Calu3 (cell line): ENCODE measurements at places on chromosomes 6 and 20. TPM values are rescaled to one million over a fixed set of nuclear protein-coding genes. Genes with fewer than 3 reads are reported as not detected.

RNF8 gene
- 16.8 and 17.1 TPM in 2 replicates for total RNA-seq

MOG gene
- not detected in 2 replicates for total RNA-seq

EYS gene
- total RNA-seq, result not detected in 2 replicates

MOCS1 gene
- total RNA-seq, result 2.5 TPM in 2 replicates

SAMD5 gene
- 0.76 TPM in 1 of 2 replicates, not detected in the other for total RNA-seq

SLC17A2 gene
- not detected in 2 replicates for total RNA-seq

GNRH2 gene
- total RNA-seq, result 0.50 and 1.7 TPM in 2 replicates

TAP1 gene
- 75.1 and 141 TPM in 2 replicates for total RNA-seq

CRISP2 gene
- not detected in 2 replicates for total RNA-seq

LY6G6F gene
- not detected in 2 replicates for total RNA-seq

SMLR1 gene
- total RNA-seq, result not detected in 2 replicates

IMPG1 gene
- total RNA-seq, result not detected in 2 replicates

C6orf163 gene
- total RNA-seq, result 5.9 TPM in 2 replicates

TTBK1 gene
- total RNA-seq, result 0.17 and 0.29 TPM in 2 replicates

TINAG gene
- 12.6 and 17.4 TPM in 2 replicates for total RNA-seq

GPX5 gene
- not detected in 2 replicates for total RNA-seq

ZNF184 gene
- 11.0 and 11.6 TPM in 2 replicates for total RNA-seq

NKX2-2 gene
- not detected in 2 replicates for total RNA-seq

ULBP2 gene
- 7.1 and 7.6 TPM in 2 replicates for total RNA-seq

PAX1 gene
- not detected in 2 replicates for total RNA-seq

C6orf62 gene
- 334 and 370 TPM in 2 replicates for total RNA-seq

NCOA5 gene
- total RNA-seq, result 31.7 and 34.4 TPM in 2 replicates

RGS17 gene
- 0.64 and 0.78 TPM in 2 replicates for total RNA-seq

HCK gene
- total RNA-seq, result not detected in 2 replicates

UNC5CL gene
- total RNA-seq, result 10.6 and 15.9 TPM in 2 replicates

ATP6V1G2 gene
- 1.0 and 1.5 TPM in 2 replicates for total RNA-seq

ITPA gene
- 42.5 and 53.4 TPM in 2 replicates for total RNA-seq

MUC21 gene
- not detected in 2 replicates for total RNA-seq

HTR1B gene
- 0.17 TPM in 1 of 2 replicates, not detected in the other for total RNA-seq

NR2E1 gene
- total RNA-seq, result not detected in 2 replicates

SIRPG gene
- total RNA-seq, result not detected in 2 replicates

PRRT1 gene
- 1.7 and 2.9 TPM in 2 replicates for total RNA-seq

CCM2L gene
- not detected in 2 replicates for total RNA-seq

ANKRD6 gene
- total RNA-seq, result 14.7 and 18.0 TPM in 2 replicates

PTCHD4 gene
- not detected in 2 replicates for total RNA-seq

TMEM217 gene
- total RNA-seq, result 0.99 and 1.5 TPM in 2 replicates

TP53TG5 gene
- total RNA-seq, result 0.52 and 0.88 TPM in 2 replicates

ADGRB3 gene
- 0.09 and 0.44 TPM in 2 replicates for total RNA-seq

GNAS-AS1 gene
- total RNA-seq, result 0.59 TPM in 1 of 2 replicates, not detected in the other

SMPDL3A gene
- total RNA-seq, result 1.6 and 1.8 TPM in 2 replicates

CCN2 gene
- 159 and 373 TPM in 2 replicates for total RNA-seq

ACOT8 gene
- total RNA-seq, result 37.9 and 39.9 TPM in 2 replicates

ISM1 gene
- not detected in 2 replicates for total RNA-seq

HLA-DRA gene
- 173 and 283 TPM in 2 replicates for total RNA-seq

PDE7B gene
- 0.09 and 0.20 TPM in 2 replicates for total RNA-seq
